ENCODE measurements at places on chromosomes 11 and 22.
A peak's percentile ranks its signal among the peaks of the same experiment; 100 is the strongest.

GRCh38 chr11:119424775-119425174 is 1.8 kb upstream of the THY1 start:
- no peak for DNase-seq

- no peak for DNase-seq
Measured at GRCh38 chr11:20050551-20051333, 109.5 kb downstream of the DBX1 start.

DNA sequence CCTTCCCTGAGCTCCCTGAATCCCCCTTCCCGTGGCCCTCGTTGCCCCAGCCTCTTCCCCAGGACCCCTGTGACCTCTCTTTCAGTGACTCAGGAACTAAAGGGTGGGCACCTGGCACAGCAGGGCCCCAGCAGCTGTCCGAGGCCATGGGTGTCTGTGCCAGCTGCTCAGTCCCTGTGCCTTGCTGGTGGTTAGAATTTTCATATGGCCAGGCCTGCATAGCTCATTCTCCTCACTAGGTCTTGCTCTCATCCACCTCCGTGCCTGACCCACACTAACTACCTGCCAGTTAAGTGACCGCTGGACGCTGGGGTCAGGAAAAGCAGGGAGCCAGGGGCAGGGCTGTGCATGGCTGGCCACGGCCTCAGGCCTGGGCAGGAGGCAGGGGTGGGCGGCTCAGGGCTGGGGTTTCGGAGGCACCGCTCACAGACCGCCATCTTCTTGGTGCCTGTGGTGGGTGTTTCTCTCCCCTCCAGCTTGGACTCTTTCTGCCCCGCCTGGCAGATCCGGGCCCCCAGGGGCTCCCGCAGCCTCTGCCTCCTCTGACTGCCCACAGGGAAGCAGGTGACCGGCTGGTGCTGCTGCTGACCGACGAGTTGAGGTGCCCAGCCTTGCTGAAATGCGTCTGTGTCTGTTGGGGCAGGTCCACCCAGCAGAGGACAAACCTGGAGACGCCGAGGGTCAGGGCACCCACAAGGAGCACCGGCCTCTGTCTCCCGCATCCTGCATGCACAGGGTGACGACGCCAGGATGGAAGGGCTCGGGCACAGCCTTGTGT is 20.3 kb downstream of the MRGPRD start:
- no peak for DNase-seq

GRCh38 chr11:12204506-12204905 is 94.1 kb downstream of the MICAL2 start:
- DNase-seq = no peak

DNA sequence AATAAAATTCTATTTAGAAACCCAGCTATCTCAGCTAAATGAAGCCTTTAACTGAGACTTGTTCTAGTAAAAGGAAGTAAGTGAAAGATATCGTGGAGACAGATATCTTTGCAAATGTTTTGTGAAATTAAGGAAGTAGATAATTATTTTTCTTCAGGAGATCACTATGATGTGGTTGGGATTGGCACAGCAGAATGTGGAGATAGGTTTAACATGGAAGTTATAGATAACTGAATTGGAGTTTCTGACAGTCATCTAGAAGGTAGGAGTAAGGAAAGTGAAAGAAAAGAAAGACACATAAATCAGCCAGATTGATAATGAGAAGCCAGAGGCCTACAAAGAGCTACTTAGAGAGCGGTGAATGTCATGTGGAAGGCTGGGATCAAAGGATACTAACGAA is 4.7 kb upstream of the CASP5 start:
- DNase-seq = no peak

GRCh38 chr11:95248666-95249467 is 17.9 kb upstream of the SESN3 start:
- no peak for DNase-seq

- peak; percentile 21 for DNase-seq
Measured at GRCh38 chr11:126989942-126990715, 10.4 kb downstream of the KIRREL3 start.

DNA sequence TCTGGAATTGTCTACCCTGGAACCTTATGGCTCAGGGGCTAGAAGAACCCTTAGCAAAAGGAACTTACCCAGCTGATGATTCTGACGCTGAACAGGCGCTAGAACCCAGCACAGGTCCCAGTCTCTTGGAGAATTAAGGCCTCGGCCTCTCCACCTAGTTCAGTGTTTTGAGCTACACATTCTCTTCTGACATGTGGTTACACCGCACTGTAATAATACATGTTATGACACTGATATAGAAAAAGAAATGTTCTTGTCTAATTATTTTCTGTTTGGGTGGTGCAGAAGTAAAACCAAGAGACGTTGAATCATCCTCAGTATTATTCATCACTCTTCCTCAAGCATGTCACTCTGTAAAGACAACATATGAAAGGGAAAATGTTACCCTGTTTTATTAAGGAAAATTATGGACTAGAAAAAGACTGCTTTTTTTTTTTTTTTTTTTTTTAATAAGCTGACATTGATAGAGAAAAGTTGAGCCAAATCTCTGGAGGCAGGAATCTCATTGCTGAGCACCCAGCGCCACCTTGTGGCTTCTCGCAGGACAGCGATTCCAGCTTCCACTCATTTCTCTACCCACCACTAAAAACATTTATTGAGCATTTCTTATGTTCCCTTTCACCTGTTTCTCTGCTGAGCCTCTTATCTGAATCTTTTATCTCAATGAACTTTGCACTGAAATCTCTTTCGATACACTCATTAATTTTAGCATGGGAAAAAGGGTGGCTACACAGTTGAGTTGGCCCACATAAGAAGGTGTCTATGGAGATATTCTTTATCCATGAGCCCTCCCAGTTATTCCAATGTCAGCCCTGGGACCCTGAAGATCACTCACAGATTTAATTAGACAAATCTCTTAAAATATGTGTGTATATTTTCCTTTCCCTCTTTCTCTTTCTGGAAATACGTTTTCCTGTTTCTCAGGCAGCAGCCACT is 12.6 kb upstream of the APLNR start:
- peak; percentile 40 for DNase-seq

GRCh38 chr11:123745764-123746451 is 4.4 kb upstream of the ZNF202 start:
- DNase-seq = no peak

- no peak for DNase-seq
Measured at GRCh38 chr22:19387575-19387974, 44.0 kb downstream of the HIRA start.

DNA sequence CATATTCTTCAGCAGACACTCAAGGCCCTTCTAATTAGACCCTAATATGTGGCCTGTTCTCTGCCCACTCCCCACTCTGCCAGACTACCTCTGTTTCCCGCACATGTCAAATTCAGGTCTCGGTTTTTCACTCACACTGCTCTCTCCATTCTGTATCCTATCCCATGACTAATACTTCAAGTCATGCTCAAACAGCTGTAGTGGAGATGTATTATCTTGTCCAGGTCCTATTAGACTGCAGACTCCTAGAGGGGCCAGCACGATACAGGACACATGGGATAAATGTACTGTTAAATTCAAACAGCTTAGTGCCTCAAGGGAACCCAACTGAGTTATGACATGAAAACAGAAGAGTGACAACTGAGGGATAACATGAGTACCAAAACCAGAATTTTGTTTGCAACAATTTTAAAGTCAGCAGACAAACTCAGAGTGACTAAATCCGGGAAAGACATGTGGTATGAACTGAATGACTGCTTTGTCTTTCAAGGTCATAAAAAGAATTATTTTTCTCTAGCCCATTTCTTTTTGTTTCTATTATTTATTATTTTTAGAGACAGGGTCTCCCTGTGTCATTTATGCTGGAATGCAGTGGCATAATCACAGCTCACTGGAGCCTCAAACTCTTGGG is 20.5 kb downstream of the ATP6V1E1 start:
- DNase-seq = no peak

DNA sequence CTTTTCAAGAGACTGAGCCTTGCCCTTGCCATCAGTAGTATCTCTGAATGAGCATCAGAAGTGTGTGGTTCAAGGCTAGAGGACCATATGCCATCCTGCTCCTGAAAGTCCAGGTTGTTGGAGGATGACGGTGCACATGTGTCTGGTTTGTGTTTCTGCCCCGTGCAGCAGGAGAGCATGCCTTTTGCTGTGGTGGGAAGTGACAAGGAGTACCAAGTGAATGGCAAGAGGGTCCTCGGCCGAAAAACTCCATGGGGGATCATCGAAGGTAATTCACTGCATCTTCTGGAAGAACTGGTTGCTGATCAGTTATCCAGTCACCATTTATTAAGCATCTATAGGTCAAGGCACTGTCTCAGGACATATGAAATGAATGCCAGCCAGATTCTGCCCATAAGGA is 6.1 kb upstream of the WBP2NL start:
- no peak for DNase-seq

DNA sequence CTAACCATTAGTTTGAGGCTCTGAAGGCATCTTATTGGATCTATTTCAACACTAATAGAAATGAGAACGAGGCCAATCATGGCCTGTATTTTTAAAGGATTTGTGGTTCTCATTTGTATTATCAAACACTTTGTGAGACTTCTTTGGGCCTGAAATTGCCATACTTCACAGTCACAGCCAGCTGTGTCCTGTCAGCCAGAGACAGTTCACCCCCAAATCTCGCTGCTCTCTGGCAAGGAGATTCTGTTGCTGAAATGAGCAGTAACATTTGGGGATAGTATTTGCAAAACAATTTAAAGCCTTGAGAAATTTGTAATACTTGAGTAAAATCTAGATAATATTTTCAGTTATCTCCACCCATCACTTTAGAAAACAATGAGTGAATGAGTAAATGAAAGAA is 26.9 kb upstream of the TENM4 start:
- no peak for DNase-seq

GRCh38 chr11:134541355-134541754 is 129.3 kb upstream of the B3GAT1 start:
- no peak for DNase-seq

DNA sequence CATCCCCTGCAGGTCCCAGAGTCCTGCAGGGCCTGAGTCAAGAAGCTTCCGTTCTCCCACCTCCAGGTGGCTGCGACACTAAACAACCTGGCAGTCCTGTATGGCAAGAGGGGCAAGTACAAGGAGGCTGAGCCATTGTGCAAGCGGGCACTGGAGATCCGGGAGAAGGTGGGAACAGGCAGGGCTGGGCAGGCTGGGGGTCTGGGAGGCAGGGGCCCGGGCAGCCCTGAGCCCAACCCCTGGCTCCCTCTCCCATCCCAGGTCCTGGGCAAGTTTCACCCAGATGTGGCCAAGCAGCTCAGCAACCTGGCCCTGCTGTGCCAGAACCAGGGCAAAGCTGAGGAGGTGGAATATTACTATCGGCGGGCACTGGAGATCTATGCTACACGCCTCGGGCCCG is 4.7 kb upstream of the RAB1B start:
- no peak for DNase-seq

DNA sequence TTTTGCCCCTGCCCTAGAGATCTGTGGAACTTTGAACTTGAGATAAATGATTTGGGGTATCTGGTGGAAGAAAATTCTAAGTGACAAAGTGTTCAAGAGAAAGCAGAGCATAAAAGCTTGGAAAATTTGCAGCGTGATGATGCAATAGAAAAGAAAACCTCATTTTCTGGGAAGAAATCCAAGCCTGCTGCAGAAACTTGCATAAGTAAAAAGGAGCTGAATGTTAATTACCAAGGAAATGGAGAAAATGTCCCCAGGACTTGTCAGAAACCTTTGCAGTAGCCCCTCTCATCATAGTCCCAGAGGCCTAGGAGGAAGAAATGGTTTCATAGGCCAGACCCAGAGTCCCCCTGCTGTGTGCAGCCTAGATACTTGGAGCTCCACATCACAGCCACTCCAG is 686.9 kb downstream of the FAM181B start:
- DNase-seq = peak; percentile 72

DNA sequence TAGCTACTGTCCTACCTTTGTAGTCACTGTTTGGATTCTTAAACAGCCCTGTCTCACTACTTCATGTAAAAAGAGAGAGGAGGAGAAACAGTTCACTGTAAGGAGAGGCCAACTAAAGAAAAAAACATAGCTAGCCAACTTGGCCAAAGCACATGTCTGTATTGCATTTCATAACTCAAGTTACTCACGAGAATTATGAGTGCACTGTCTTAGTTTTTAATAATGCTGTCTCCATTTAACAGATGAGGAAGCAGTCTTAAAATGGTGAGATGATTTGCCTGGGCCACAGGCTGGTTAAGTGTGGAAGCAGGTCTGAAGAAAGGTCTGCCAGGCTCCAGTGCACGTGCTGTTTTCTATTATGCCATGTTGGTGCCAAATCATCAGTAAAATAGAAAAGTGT is 104.5 kb downstream of the UVRAG start:
- DNase-seq = peak; percentile 56

GRCh38 chr22:49278340-49278739 is 549.3 kb downstream of the BRD1 start:
- DNase-seq = no peak

DNA sequence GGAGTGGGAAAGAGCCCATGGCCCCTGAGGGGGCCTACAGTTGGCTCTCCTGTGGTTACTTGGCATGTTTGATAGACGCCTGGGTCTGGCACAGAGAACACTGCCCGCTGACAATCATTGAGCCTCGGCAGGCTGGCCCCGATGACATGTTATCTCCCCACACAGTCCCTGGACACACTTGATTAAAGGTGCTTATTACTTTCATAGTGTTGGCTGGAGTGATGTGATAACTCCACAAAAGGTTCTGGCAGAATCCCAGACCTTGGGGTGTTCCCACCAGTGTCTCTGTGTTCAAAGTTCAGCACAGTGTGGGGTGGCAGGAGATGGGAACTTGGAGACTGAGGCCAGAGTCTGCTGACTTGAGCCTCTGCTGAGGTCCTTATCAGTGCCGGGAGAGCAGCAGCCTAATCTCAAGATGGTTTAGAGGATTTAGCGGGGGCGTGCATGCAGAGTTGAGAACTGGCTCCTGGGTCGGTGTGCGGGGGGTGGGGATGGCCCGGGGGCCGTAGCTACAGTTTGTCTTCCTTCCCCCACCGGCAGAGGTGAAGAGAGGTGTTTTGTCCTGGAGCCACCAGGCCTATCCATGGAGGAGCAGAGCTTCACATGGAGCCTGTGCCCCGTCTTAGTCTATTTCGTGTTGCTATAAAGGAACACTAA is 22.5 kb downstream of the PARVB start:
- DNase-seq = no peak

- peak; percentile 2 for DNase-seq
Measured at GRCh38 chr11:60265373-60266214, 14.9 kb upstream of the MS4A4A start.

DNA sequence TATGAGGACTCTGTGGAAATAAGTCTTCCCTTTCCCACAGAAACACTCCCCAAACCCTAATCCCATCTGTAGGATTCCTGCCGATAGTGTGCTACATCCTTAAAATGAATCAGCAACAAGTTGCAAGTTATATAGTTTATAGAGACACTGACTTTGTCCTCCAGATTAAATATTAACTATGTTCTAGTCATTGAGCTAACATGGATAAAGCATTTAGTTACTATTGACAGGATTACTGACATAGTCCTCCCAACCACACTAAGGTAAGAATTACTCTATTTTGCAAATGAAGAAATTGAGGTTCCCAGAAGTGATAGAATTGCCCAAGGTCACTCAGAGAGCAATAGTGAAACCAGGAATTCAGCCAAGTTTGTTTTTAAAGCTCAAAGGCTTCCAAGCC is 1.9 kb downstream of the OR52M1 start:
- DNase-seq = no peak

- no peak for DNase-seq
Measured at GRCh38 chr11:110990311-110990710, 255.2 kb upstream of the POU2AF2 start.

Measured in fibroblast of gingiva (primary cell).